ENCODE measurements at places on chromosomes 3 and 15. TPM values are rescaled to one million over a fixed set of nuclear protein-coding genes. Genes with fewer than 3 reads are reported as not detected.

WDR49 gene
- 1.9 TPM for total RNA-seq

DNA sequence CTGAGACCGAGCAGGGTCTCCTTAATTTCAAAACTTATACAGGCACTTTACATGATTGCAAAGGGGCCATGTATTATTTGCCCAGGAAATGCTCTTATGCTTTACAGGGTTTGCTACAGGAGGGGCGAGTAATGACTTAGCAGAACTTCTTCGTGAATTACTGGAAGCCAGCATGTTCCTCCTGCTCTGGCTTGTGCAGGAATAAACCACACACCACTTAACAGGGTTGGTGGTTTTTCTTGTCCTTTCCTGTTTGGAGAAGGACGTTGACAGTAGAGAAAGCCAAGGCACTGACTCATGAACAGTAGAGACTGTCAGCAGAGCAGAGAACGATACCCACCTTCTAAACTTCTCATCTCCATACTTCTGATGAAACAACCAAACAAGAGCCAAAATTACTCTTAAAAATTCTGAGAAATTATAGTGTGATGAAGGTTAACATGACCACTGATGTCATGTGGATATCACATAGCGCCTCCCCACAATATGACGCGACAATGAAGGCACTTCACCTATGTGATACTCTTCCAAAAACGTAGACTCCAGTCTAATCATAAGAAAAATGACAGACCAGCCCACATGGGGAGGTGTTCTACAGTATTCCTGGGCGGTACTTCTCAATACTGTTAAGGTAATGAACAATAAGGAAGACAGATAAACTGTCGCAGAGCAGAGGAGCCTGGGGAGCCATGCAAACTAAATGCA lies 24.7 kb upstream of the MCTP2 start:
- H3K4me3 ChIP-seq: no peak overlapping the region
- H3K4me1 ChIP-seq: peaks cover 6% of the 10 kb centered on the region
- H3K36me3 ChIP-seq: no peaks in the 10 kb centered on the region
- no peak for DNase-seq
- H3K27ac ChIP-seq: peak overlapping the region; percentile 60

DNA sequence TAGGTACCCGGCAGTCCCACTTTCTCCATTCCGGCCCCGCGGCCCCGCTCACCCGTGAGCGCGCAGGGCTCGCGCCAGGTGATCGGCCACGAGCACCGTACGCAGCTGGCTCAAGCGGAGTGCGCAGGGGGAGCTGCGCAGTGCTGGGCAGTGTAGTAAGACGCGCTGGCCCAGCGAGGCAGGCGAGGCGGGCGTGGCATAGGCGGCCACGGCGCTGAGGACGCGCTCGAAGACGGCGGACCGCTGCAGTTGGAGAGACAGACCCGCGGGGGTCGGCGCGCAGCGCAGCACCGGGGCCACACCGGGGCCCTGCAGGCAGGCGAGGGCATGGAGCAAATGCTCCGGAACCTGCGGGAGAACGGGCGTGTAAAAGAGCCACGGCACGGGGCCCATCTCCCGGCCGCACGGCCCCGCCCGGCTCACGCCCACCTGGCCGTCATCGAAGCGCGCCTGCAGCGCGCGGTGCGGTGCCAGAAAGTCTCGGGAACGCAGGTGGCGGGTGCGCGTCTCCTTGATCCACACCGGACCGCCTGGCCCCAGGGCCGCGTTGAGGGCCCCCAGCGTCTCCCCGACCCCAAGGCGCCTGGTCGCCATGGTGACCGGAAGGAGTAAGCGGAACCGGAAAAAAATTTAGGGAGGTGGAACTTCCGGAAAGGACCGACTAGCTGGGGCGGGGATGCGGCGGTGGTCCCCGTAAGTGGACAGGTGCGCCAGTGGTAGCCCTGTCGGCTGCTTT lies at the start of gene DALRD3:
DALRD3 (minus strand) TSS at position 610 of the 736 bp plus-strand sequence; CDS start at position 594, 16 bp downstream.
- peak within 1 kb of the TSS; percentile 100 for H3K27ac ChIP-seq
- H3K4me3 ChIP-seq: peak within 1 kb of the TSS; percentile 94
- H3K4me1 ChIP-seq: peaks cover 35% of the 10 kb centered on the region
- H3K27me3 ChIP-seq: no peaks in the 10 kb centered on the region
- no peak for DNase-seq

DNA sequence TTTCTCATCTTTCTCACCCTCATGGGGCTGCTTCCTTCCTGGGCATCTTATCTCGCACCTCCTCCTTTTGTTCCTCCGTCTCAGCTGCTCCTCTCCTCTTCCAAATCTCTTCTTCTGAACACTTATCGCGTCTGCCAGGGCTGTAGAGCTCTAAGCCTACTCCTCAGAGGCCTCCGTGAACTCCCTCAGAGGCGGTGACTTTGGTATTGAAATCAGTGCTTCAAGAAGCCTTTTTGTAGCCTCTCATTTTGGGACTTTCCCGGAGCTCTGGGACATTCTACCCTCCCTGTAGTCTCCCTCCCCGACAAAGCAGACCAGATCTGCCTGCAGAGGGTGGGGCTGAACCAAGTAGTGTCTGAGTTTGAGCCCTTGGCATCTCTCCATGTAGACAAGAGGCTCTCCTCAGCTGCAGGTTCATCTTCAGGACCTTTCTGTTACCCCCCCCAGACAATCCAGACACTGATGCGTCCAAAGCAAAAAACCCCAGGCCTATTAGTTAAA lies 17.5 kb upstream of the CPNE9 start:
- DNase-seq: no peak
- no peaks in the 10 kb centered on the region for H3K27me3 ChIP-seq
- no peak overlapping the region for H3K27ac ChIP-seq
- no peaks in the 10 kb centered on the region for H3K4me1 ChIP-seq
- peaks cover 91% of the 10 kb centered on the region for H3K36me3 ChIP-seq

- peaks cover 2% of the 10 kb centered on the region for H3K4me1 ChIP-seq
- H3K4me3 ChIP-seq: no peak overlapping the region
- H3K27me3 ChIP-seq: no peaks in the 10 kb centered on the region
- H3K36me3 ChIP-seq: no peaks in the 10 kb centered on the region
These were observed 30.2 kb upstream of the CFAP161 start for GRCh38 chr15:81103857-81104256.
